Activated CD8-positive, alpha-beta memory T cell treated with anti-CD3 and anti-CD28 coated beads, Interleukin-2, amount 50 U/mL, for 48 hours (primary cell): ENCODE measurements at places on chromosomes 6 and 20.

DNA sequence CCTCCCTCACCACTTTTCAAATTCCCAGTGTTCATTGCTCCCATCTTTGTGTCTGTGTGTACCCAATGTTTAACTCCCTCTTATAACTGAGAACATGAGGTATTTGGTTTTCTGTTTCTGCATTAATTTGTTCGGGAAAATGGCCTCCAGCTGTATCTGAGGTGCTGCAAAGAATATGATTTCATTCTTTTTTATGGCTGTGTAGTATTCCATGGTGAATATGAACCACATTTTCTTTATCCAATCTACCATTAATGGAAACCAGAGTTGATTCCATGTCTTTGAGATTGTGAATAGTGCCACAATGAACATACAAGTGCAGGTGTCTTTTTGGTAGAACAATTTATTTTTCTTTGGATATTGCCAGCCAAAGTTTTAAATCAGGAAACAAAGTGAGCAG lies 10.4 kb downstream of the CD24 start:
- DNase-seq: no peak

GRCh38 chr6:68559070-68559469 lies 76.0 kb upstream of the ADGRB3 start:
- no peak for DNase-seq

- no peak for DNase-seq
These were observed 157.3 kb downstream of the BACH2 start for GRCh38 chr6:90139272-90139817.

DNA sequence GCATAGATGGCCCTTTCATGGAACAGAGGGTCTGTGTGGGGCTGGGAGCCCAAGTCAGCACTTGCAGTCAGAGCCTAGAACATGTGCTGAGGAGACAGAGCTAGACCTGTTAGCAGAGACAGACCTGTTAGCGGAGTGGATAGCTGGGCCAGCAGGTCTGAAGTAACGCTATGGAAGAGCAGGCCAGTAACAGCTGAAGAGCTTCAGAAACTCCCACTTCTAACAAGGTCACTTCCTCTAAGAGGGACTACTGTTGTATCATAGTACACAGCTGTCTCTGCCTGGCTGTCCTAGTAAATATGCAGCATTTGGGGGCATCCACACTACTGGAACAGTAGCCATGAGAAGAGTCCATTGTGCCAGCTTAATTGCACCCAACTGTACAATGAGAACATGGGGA lies 41.2 kb upstream of the POLR1H start:
- no peak for DNase-seq

DNA sequence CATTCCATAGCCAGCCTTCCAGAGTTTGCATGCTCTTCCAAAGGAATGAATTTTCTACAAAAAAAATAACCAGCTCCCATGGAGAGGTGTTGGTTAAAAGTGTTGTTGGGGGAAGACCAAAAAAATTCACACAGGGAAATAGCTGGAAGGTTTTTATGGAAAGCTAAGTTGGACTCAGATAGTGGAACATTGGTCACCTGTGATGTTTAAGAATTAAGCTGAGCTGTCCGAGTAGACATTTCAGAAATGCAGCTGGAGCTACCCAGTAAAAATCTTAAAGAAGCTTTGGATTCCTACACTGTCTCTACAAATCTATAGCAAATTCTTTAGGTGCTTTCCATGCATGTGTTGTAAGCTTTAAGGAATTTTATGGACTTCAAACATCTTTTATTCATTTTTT lies 155.5 kb downstream of the THBS2 start:
- no peak for DNase-seq

GRCh38 chr6:165484178-165484889 lies 174.9 kb upstream of the C6orf118 start:
- no peak for DNase-seq

GRCh38 chr6:97427648-97428047 lies 144.6 kb upstream of the MMS22L start:
- no peak for DNase-seq

DNA sequence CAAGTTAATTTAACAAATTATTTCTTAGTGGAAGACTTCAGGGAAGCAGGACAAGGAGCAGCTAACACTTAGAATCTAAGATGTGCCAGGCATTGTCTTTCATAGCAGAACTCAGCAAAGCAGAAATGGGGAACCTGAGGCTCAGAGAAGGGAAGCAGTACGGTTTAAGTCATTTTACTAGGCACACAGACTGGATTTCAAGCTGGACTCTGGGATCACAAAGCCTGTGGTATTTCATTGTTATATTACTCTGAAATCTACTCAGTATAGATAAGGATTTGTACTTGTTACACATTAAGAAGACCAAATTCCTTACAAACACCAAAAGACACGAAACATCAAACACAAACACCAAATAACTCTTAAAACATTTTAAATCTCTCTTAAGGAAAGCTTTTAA lies 199.6 kb downstream of the ISM1 start:
- DNase-seq: no peak

- DNase-seq: no peak
These were observed 162.8 kb downstream of the BTBD9 start for GRCh38 chr6:38476888-38477287.

GRCh38 chr20:23340524-23340923 lies 10.1 kb upstream of the NXT1 start:
- DNase-seq: no peak

DNA sequence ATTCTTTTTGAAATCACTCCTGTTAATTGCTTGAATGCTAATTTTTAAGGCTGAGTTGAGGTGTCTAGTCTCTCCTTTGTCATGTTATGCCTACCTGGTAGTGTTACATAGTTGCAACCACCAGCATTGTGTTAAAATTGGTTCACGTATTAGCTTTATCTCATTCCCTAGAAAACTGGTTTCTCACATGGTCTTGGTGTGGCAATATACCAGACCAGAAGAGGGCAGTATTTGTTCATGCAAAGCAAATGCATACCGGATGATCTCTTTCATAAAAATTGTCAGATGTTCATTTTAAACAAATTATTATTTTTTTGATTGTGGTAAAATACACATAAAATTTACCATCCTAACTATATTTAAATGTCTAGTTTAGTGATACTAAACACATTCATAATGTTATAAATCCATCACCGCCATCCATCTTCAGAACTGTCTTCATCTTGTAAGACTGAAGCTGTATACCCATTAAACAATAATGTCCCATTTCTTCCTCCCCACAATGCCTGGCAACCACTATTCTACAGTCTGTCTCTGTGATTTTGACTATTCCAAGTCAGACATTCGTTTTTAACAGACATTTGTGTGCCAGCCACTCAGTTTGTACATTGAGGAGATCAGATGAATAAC lies 92.8 kb downstream of the ATRN start:
- no peak for DNase-seq

GRCh38 chr6:140039364-140039763 lies 664.9 kb upstream of the CITED2 start:
- no peak for DNase-seq

DNA sequence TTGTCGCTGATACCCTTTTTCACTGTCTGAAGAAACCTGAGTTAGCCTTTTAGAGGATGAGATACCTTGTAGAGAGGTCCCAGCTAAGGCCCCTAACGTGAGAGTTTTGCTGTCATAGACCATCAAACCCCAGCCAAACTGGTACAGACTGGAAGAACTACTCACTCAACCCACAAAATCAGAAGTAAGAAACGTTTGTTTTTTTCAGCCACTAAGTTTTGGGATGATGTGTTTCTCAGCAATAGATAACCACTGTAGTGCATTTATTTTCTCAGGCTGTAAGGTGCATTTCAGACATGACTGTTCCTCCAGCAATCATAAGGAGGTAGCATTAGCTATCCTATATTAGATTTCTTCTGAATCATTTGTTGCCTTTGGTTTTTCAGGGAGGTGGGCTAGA lies 407.3 kb upstream of the FLRT3 start:
- DNase-seq: no peak

- DNase-seq: no peak
These were observed 13.8 kb downstream of the TREM1 start for GRCh38 chr6:41272591-41273240.
